ENCODE measurements at places on chromosomes 3 and 15.

GRCh38 chr15:39919748-39920509, at the start of gene GPR176:
Gene GPR176, minus strand, starts transcription at chr15:39920266. Its CDS starts 240 bp downstream, at chr15:39920026.
- DNase-seq: peak; percentile 73

- DNase-seq: no peak
Measured at GRCh38 chr3:15531346-15531745, 9.8 kb upstream of the COLQ start.

DNA sequence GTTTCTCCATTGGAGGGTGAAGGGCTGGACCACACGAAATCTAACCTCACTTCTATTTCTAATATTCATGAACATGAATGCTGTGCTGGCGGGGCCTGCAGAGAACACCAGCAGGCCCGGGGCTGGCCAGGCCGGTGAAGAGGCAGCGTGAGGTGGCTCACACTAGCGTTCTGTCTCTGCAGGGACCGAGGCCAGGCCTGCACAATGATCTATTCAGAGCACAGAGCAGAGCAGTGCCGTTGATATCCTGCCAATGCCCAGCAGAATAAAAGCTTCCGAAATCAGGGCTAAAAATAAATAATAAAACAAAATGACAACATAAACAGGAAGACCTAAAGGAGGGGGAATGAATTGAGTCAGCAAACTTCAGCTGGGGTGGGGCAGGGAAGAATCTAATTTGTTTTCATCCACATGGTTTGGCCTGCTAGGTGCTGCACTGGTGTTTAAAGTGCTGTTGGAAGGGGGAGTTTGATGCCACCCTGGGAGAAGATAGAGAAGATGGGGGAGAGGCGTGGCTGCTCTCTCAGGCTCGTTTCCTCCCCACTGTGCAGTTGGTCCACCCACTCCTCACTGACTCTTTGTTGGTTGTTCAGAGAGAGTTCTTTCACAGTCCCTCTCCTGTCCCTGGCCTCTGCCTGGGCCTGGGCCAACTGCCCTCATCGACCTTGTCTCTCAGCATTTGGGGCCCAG, 837.1 kb downstream of the AGBL1 start:
- peak; percentile 23 for DNase-seq

- DNase-seq: no peak
Measured at GRCh38 chr3:128001576-128001975, 50.7 kb upstream of the SEC61A1 start.

- DNase-seq: no peak
Measured at GRCh38 chr3:170697908-170698307, 112.0 kb upstream of the SLC7A14 start.

DNA sequence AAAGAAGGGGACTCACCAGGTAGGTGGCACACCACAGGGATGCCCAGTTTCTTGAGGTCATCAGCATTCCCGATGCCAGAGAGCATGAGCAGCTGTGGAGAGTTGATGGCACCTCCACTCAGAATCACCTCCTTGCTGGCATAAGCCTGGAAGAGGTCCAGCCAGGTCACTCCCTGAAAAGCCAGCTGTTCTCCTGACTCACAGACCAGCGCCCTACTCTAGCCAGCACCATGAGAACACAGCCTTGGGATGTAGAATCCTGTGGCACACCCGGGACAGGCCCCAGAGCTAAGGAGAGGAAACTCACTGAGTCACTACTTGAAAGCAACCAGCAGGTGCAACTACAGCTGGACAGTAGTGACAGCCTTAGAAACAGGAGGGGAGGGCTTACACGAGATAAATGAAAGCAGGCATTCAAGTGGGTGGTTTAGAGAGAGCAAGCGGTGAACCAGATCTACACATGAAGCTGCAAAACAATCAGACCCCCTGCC, 24.5 kb downstream of the CHDH start:
- peak; percentile 9 for DNase-seq

- peak; percentile 49 for DNase-seq
Measured at GRCh38 chr3:177836671-177837070, 639.4 kb upstream of the TBL1XR1 start.

Measured in H4 (cell line).